Renal cortex interstitium (tissue), 15 donors: ENCODE measurements at places on chromosomes 5 and 9. TPM values are rescaled to one million over a fixed set of nuclear protein-coding genes. Genes with fewer than 3 reads are reported as not detected.

DNA sequence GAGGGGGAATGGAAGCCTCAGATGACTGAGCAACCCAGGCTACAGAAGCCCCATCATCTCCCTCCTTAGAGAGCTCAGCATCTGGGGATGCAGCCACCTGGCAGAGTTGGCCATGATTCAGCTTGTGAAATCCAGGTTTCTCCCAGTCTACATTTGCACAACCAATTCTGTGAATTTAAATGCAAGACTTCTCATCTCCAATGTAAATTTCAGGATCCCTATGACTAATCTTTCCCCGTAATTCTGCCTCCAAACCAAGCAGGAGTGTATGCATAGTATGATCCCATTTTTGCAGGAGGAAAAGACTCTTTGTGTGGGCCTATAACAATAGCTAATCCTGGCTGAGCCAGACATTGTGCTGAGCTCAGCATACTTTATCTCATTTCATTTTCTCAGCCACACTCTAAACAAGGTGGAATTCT is 59.6 kb upstream of the IL17B start:
- DNase-seq: no peak

- no peak for DNase-seq
Measured at GRCh38 chr5:6405591-6405990, 27.2 kb upstream of the MED10 start.

DNA sequence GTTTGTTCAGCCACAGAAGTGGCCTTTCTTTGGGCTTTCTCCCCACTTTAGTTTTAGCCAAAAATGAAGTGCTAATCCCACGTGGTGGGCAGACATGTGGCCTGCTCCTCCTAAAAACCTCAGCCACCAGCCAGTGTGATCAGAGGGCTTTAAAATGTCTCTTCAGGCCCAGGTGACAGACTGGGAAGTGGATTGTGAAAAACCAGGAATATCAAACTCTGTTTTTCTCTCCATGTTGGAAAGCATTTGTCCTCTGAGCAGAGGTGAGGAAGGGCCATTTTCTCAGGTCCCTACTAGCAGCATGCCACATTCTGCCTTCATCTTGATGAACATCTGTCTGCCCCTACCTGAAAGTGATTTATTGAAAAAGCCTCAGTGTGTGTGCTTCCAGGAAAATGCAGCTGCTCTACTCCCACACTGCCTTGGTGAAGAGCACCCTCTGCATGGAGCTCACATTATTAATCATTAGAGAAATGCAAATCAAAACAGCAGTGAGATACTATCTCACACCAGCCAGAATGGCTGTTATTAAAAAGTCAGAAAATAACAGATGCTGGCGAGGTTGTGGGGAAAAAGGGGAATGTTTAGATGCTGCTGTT is 181.2 kb upstream of the DMAC1 start:
- no peak for DNase-seq

- DNase-seq: no peak
Measured at GRCh38 chr5:54904425-54904824, 81.0 kb downstream of the ESM1 start.

DNA sequence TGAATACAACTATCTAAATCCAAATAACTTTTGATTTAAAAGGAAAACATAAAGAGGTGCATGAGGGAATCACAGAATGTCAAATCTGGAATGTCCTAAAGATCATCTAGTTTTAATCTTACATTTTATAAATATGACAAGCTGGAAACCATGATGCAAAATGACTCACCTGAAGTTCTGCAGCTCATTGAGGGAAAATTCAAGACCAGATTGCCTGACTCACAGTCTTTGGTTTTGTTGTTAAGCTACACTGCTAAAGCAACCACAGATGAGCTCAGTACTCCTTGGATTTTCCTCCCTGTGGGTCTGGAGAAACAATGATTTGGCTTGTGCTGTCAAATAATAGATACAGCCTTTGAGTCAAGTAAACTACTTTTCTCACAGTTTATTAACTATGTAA is 19.1 kb upstream of the EDIL3 start:
- DNase-seq: no peak

- DNase-seq: no peak
Measured at GRCh38 chr9:5786370-5787127, 46.4 kb downstream of the ERMP1 start.

DNA sequence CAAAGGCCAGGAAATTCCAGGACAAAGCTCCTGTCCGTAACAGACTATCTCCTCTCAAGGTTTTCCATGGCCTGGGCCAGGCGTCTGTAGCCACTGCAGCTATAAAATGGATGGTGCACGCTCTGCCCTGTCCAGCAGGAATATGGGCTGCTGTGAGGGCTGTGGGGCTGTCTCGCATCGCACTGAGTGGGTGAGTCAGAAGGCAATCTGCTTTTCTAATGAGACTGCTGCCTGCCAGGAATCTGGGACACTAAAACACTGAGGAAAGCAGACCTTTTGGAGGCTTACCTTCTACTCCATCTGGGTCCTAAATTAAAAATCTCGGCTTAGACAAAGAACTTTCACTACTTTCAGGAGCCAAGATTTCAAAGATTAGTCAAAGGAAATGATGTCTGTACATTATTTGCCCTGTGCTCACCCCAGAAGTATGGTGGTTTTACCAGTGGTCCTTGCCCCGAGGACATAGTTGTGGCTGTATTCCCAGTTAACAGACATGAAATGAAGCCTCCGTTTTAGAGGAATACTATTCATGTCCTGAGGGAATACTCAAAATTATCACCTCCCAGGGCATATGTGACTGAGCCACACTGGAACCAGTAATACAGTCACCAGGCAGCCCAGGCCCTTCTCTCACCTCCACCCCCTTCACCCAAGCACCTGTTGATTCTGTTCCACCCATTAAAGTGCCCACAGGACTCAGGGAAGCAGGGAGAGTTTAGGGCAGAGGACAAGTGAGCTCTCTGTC is 56.4 kb downstream of the PFDN1 start:
- DNase-seq: no peak

- DNase-seq: no peak
Measured at GRCh38 chr5:657570-657969, 35.6 kb downstream of the TPPP start.

GRCh38 chr5:141872496-141873356 is 5.5 kb downstream of the PCDH1 start:
- no peak for DNase-seq

DNA sequence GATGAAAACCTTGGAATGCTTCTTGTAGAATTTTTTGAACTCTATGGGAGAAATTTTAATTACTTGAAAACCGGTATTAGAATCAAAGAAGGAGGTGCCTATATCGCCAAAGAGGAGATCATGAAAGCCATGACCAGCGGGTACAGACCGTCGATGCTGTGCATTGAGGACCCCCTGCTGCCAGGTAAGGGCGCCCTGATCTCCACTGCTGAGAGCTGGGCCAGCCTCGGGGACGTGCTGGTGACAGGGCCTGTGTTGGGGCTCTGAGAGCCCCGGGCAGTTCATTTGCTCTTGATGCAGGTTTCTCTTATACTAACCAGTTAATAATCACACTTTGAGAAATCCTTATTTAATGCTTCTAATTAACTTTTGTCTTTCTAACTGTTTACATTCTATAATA is 33.0 kb downstream of the TENT4A start:
- DNase-seq: no peak

GRCh38 chr5:58968350-58968749 is 385.5 kb downstream of the RAB3C start:
- DNase-seq: no peak

DNA sequence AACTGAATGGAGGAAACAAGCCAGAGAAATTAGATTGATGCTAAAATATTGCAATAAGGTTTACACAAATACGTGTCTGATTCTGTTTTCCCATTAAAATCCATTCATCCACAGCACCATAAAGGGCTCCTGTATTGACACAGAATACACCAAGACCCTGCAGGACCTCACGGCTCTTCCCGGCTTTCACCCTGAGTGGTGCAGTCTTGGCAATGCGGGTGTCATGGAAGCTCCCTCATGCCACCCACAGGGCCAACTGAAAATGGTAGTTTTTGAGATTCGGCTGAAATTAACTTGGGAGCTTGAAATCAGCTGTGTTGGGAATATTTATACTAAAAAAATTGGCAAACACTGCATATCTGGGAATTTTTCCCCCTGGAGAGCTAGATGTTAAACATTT is 17.3 kb upstream of the EXOC3 start:
- no peak for DNase-seq

DNA sequence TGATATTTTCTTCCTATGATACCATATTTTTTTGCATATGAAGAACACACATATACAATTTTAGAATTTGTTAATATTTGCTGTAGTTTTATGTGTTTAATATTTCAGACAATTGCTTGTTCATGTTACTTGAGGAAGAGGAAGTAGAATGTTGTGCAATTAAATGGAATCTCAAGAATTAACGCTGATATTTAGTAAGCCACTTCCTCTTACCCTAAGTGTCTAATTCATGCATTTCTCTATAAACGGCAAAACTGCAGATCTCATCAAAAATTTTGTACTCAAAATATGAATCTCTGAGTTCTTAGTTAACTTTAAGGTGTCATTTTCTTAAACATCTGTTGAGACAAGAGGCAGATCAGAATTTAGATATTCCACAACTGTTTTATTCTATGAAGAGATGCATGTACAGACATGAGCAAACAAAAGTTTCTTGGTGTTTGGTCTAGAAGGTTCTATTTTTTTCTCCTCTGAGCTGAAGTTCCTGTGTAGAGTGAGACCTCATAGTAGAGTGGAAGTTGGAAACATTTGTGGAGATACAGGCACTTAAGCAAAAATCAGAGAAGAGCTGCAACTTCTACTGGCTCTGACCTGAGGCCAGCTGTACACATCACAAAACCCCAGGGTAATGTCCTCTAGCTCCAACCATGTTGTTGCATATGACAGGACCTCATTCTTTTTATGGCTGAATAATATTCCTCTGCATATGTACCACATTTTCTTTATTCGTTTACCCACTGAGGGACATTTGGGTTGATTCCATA is 16.6 kb upstream of the TGFBI start:
- no peak for DNase-seq

DNA sequence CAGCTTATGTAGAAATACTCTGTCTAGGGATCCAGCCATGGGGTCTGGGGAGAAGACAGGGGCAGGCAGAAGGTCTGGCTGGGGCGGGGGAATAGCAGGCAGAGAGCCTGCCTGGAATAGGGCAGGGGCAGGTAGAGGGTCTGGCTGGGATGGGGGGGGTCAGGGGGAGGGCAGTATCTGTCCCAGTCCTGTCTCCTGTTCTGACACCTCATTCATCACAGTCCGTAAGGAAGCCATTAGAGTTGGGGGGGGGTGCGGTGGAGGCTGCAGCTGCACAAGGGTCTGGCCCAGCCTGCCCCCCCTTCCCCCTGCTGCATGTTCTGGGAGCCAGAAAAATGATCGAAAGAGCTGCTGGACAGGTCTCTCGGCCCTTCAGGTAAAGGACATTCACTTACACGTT is 32.6 kb downstream of the CNTFR start:
- DNase-seq: no peak

- DNase-seq: no peak
Measured at GRCh38 chr5:164518741-164519080, 1013.3 kb downstream of the MAT2B start.

DNA sequence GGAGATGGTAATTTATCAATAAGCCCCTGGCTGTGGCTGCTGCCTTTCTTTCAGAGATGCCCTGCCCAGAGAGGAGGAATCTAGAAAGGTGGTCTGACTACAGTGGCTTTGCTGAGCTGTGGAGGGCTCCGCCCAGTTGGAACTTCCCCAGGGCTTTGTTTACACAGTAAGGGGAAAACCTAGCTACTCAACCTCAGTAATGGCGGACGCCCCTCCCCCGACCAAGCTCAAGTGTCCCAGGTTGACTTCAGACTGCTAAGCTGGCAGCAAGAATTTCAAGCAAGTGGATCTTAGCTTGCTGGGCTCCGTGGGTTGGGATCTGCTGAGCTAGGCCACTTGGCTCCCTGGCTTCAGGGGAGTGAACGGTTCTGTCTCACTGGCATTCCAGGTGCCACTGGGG is 865.4 kb upstream of the ACO1 start:
- no peak for DNase-seq

DNA sequence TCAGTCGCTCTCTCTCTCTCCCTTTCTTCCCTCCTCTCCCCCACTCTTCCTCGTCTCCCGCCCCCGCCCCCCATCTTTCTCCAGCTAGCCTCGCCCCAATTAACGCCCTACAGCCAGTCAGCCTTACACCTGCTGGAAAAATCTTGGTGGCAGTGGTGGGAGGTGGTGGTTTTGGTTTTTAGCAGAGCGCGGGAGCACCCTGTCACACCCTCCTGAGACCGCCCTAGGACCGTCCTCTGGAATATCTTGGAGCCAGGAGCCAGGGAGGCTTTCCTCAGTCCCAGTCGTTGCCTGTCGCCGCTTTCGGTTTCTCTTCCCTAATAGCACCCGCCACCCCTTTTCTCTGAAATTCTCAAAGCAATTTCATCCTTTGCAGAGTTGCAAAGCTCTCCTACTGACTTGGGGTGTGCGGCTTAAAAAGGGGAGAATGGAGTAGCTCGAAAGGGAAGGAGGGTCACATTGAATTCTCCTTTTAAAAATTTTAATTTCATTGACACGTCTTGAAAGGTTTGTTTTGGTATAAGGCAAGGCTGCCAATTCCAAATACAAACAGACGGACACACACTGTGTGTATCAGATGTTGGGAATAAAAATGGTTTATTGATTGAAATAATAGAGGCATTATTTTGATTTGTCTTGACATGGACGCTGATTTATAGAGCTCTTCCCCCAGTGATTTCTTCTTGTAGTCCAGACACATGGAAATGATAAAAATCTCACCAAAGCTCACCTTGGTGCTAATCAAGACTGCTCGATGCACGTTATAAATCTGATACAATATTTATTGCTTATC is 301.3 kb downstream of the PARP8 start:
- peak; percentile 40 for DNase-seq

DNA sequence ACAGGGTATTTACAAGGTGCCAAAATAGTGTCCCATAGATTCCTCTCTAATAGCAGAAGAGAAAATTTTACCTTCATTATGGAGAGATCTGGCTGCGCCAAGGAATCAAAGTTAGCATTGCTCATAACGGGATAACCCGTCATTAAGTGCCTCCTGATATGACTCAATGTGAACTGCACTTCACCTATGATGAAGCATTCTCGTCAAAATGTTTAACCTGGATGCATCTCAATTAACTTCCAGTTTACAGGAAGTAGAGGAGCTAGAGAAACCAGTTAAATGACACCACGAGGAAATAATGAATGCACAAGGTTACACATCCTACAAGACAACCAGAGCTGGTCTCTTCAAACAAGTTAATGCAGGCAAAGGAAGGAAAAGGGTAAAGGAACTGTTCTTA is 17.2 kb downstream of the FBXW11 start:
- no peak for DNase-seq

GRCh38 chr9:1049641-1050040 is 516 bp upstream of the DMRT2 start:
- no peak for DNase-seq

The FABP6 gene
- polyA plus RNA-seq: not detected

The SMIM33 gene
- not detected for polyA plus RNA-seq

The DMRTA1 gene
- polyA plus RNA-seq: 1.8 TPM

The MEF2C gene
- 54.4 TPM for polyA plus RNA-seq

The HIGD2A gene
- polyA plus RNA-seq: 120 TPM

The PCDHA11 gene
- 0.17 TPM for polyA plus RNA-seq

The TRIP13 gene
- polyA plus RNA-seq: 16.1 TPM

The POLK gene
- 24.6 TPM for polyA plus RNA-seq

The SPINK1 gene
- polyA plus RNA-seq: 29.2 TPM

The DBH gene
- polyA plus RNA-seq: 1.0 TPM

The C5orf58 gene
- 0.16 TPM for polyA plus RNA-seq
